HL-60 (cell line): ENCODE measurements at places on chromosomes 2 and 18.

DNA sequence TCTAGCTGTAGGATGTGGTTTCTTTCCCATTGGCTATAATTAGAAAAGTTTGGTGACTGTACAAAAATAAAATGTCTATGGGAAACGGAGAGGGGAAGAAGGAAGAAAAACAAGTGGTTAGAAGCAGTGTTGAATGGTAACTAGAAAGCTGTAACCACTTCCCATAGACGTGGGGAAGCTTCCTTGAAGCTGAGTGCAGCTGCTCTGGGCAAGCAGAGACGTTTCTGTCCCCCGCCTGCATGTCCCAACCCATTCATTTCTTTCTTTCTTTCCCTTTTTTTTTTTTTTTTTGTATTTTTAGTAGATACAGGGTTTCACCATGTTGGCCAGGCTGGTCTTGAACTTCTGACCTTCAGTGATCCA is 367.8 kb upstream of the HS6ST1 start:
- peak; percentile 75 for DNase-seq

- no peak for DNase-seq
These were observed 89.1 kb upstream of the KLF7 start for GRCh38 chr2:207254591-207255464.

DNA sequence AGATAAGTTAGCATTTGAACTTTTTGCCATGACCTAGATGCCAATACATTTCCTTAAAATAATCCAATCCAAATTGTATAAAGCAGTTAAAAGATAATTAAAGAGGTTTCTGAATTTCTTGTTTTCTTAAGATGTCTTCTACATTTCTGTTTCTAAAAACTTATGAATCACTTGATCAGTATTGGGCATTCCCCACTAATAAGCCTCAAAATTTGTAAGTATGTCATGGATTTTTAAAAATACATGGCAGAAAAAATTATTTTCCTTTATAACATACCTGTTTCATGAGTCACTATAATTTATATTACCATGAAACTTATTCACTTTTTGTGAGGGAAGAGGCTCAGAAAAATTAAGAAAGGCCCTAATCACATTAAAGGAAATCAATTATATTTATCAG is 90.3 kb upstream of the TFPI start:
- DNase-seq, result no peak

DNA sequence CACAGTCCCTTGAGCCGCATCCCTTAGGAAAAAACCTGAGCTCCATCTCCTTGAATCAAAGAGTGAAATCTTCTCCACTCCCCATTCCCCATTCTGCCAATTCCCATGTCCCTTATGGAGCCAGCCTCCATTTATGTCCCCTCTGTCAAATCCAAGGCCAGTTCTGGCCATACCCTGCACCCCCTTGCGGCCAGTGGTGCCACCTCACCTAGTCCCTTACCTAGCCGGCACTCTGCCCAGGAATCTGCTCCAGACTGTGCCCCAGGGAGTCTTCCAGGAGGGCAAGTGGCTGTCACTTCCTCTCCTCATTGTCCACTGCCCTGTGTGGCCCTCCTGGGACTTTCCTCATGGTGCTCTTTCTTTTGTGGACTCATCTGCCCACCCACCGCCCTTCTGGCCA is 195.4 kb upstream of the RMP24 start:
- no peak for DNase-seq
